Fibroblast of skin of scalp (primary cell): ENCODE measurements at places on chromosomes 7 and 10.
A peak's percentile ranks its signal among the peaks of the same experiment; 100 is the strongest.

DNA sequence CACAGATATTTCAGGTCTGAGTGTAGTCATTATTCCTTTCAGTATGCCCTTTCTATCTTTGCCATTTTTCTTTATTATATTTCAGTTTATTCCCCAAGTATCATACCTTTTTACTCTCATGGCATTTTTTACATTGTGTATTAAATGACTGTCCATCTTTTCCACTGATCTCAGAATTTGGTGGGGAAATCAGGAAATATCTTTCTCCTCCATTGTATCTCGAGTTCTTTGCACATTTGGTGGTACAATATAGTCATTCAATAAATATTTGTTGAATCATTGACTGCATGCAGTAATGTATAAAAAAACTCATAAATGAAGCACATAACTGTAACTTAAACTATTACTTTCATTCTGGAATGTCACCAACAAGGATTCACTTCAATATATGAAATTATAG is 354.7 kb downstream of the HGF start:
- DNase-seq, result peak; percentile 56

GRCh38 chr7:1033546-1034145 is 10.7 kb upstream of the GPR146 start:
- no peak for DNase-seq

DNA sequence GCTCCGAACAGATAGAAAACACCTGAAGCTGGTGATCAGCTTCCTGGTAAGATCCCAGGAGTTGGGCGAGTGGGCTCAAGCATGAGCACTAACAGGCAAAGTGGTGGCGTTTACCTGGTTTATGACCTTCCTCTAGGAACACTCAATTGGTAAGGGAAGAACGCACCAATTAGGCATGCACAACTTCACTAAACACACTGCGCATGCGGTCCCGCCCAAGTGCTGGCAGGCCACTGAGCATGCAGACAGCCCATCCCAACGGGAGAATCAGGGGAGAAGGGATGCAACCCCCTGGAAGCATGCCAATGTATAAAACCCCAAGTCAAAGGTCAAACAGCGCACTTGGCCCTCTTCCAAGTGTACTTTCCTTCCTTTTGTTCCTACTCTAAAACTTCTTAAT is 70.4 kb downstream of the LYZL2 start:
- DNase-seq, result no peak

DNA sequence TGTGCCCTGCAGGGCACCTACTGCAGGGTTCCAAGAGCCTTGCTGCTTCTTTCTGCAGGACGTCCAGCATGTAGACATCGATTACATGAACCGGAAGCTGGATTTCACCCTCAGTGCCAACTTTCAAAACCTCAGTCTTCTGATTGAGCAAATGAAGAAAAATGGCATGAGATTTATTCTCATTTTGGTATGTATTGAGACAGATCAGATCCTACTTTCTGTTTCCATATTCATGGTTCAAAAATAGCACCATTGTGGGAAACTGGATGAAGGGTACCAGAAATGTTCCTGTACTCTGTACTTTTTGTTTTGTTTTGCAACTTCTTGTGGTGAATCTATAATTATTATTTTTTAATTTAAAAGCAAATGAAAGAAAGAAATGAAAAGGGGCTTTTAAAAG is 64.1 kb downstream of the MGAM2 start:
- no peak for DNase-seq

DNA sequence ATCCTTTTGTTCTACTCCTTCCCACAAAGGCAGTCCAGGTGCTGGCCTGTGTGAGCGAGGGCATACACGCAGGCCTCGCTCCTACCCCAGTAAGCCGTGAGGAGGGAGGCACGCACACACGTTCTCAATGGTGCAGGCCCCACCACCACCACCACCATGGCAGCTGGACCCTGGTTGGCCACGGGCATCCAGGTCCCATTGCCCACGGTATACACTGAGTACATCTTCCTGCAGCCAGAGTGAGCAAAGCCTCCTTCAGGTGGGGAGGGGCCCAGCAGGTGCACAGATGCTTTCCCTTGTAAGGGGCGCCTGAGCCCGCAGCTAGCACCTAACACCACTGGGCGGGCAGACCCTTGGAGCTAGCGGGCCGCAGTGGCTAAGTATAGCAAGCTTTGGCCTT is 373.3 kb upstream of the MKI67 start:
- no peak for DNase-seq

GRCh38 chr7:96084881-96085553 is 236.9 kb downstream of the SLC25A13 start:
- no peak for DNase-seq

DNA sequence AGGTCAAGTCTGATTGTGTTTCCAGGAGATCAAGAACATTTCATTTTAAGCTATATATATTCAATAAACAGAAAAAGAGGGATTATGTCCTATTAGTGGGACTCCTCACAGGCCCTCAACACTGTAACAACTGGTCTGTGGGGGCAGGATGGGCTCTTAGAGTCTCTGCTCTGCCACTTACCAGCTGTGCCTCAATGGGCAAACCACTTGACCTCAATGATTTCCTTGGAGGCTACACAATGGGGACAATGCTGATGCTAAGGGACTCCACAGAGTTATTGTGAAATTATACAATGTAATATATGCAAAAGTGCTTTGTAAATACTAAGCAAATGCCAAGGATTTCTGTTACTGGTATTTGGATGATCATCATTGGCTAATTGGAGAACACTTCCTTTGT is 33.2 kb upstream of the MXI1 start:
- DNase-seq, result no peak

DNA sequence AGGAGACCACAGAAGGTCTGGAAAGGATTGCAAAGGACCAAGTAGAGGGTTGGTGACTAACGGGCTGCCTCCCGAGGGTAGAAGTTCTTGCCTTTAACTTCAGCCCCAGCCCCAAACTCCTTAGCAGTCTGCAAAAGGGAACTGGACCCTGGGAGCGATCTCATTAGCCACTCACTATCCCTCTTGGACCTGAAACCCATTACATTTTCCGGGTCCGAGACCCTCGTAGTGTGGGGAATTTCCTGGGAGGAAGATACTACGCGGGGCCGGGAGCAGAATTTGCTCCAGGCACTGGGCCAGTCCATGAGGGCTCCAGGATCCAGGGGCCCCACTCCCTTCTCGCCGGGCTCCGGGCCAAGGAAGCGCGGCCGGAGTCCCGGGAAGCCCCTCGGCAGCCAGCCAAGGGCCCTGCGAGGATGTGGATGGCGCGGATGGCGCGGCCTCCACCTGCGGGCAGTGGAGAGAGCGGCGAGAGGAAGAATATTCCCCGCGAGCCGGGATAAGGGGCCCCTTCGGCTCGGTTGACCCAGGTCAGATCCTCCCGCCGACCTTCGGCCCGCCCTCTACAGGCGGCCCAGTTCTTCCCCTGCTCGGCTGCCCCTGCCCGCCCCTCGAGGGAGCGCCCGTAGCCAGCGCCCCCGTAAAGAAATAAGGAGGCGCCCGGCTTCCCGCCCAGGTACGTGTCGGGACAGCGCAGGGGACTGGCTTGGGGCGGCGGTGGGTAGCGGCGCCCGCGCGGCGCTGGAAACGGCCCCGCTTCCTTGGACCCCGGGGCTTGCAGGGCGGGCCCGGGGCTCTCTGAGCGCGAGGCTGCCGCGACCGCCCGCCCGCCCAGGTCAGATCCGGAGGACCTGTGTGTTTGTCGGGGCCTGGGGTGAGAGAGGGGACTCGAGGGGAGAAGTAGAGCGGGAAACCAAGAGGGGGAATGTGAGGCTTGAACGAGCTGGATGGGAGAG is at the start of gene MYO3A:
Gene MYO3A (plus strand): TSS at position 577 of the 956 bp plus-strand sequence. CDS start 17,882 bp downstream, outside the sequence.
- DNase-seq, result no peak

- DNase-seq, result no peak
Measured at GRCh38 chr7:17474724-17475344, 176.4 kb downstream of the AHR start.

DNA sequence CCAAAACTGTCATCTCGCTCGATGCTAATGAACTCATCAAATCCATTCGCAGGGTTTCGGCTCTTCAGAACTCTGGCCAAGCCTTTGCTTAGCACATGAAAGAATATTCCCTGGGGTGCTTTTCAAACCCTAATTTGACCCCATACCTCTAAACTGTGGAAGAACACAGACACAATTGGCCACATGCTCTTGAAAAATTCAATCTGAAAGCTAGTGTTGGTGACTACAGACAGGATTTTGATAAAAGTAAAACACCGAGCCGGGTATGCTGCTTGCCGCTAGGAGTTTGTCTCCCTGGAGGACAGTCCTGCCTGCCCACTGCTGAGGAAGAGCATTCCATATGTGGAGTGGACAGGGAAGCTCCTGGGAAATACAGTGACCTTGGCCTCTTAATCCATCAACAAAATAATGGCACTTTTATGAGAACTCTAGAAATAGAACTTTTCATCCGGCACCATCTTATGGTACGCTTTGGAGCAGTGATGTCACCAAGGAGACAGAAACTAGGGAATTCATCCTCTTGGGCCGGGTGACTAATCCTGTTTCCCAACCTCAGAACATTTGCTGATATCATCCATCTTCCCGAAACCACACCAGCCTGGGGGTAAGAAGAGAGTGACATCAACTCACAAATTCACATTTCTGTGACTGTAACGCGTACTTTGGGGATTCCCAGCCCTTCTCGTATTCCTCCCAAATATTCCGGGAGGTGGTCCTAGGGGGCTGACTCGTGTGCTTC is 34.2 kb downstream of the MTURN start:
- DNase-seq, result peak; percentile 92

GRCh38 chr10:87608756-87609155 is 50.9 kb upstream of the PAPSS2 start:
- no peak for DNase-seq
